Fibroblast of mammary gland (primary cell): ENCODE measurements at places on chromosomes 4 and X.

DNA sequence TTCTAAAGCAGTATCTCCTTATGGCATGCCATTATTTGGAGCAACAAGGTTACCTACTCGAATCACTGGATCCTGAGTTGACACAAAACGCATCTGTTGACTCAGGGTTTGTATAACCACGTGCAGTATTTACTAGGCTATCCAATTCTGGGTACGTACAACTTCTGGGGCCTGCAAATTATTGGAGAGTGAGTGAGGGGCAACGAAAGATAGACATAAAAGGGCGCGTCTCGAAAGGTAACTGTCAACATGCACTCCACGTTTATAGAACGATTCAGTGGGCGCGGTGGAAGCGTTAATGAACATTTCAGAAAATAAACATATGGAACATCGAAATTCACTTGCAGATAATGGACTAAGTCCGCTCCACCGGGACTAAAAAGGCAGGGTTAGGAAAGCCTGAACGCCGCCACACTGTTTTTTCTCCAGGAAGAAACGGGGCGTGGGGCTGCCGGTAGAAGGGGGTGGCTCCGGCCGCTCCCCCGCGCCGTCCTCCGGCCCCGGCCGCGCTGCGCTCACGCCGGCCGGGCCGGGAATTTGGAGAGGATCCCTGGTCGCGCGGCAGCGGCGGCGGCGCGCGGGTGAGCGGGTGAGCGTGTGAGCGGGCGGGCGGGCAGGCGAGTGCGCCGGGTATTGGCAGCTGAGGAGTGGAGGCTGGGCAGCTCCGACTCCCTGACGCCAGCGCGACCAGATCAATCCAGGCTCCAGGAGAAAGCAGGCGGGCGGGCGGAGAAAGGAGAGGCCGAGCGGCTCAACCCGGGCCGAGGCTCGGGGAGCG is at the start of gene SMAD1:
Gene SMAD1, plus strand, starts transcription at position 690 of the 778 bp plus-strand sequence. CDS start 32,761 bp downstream, outside the sequence.
- DNase-seq, result peak; percentile 77

- peak; percentile 81 for DNase-seq
Observed at GRCh38 chr4:128863312-128864075, 54.0 kb downstream of the JADE1 start.

GRCh38 chr4:127686658-127687057 is 43.5 kb upstream of the SLC25A31 start:
- peak; percentile 2 for DNase-seq

DNA sequence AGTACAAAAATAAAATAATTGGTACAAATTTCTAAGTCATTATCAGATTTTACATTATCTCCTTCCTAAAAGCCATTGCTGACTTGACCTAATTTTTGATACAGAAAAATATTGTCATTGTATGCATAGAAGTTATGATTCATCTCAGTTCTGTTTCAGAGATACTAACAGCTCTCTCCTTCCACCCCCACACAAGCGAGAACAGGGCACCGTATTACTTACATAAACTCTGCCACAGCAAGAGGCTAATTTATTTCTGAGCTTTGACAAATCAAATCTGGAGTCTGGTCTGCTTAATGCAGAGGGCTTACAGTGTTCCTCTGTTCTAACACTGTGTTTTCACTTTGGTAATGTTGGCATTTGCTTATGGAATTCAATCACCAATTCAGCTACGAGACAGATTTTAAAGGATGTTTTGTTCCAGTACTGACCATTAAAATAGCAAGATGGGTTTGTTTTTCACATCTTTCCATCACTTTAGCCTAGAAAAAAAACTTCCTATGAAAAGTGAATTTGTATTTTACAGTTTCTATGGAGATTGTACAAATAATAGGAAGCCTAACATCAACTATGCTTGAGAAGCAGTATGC is 181.8 kb downstream of the USP46 start:
- no peak for DNase-seq

DNA sequence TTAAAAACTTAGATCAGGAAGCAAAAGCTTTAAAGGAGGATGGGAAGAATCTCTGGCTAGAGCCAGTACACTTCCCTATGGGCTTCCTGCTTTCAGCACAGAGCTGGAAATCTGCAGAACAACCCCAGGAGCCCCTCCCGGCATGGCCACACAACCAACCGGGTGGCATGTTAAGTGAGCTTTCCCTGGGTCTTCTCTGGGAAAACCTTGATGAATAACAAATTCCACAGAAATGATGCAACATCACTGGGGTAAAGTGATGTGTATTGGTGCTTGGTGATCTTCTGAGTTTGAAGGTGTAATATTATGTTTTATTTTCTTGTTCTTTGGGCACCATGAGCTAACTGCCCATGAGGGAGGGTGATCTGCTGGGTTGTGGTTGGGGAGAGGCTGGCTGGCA is 22.1 kb downstream of the NHS start:
- DNase-seq, result peak; percentile 42

GRCh38 chr4:150117094-150117493 is 38.8 kb downstream of the DCLK2 start:
- DNase-seq, result peak; percentile 61

DNA sequence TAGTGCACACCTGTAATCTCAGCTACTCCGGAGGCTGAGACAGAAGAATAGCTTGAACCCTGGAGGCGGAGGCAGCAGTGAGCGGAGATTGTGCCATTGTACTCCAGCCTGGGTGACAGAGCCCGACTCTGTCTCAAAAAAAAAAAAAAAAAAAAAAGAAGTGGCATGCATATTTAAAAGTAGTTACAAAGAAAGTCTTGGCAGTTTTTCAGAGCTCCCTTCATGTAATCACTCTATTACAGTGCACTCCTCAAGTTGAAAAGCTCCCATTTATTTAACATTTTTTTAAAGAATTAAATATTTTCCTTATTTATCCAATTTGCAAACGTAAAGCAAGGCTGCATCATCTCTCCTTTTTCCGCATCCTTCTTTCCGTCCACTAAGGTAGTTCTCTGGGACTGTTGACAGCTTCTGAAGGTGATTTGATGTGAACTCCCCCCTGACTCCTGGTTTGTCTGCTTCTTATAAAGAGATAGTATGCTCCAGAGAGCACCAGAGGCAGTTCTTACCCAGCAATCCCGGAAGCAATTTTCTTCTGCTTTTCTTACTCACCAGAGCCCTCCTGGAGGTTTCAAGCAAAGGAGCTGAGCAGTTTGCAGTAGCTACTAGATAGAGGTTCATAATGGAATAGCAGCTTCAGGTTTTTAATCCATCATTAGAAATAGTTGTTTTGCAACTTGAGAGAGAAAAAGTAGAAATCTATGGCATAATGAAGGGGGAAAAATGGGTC is 151.0 kb downstream of the PALLD start:
- DNase-seq, result no peak
